ENCODE measurements at places on chromosomes 4 and X.

DNA sequence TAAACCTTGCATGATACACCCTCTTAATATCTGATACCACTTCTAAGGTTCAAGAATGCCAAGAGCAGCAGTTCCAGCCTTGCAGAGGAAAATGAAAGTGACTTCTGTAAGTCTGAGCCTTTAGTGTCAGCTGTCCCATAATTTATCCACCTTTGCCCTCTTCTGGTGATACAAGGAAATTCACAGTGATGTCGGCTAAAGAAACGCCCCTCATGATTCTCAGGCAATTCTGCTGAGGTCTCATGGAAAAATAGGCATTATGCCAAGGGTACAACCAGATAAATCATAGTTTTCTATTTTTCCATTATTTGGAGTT lies 172.2 kb upstream of the CXCL13 start:
- peak; percentile 11 for DNase-seq

DNA sequence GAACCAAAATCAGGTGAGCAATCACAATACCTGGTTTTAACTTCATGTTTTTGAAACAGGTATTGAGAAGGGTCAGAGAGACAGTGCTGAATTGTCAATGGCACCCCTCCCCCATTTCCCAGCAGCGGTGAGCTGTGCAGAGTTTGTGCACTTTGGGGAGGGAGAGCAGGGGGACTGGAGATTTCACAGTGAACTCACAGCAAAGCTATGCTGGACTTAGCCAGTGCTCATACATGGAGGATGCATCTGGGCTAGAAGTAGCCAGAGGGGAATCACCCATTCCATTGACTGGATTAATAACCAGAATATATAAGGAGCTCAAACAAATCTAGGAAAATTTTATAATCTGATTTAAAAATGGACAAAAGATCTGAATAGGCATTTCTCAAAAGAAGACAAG lies 612.6 kb downstream of the STPG2 start:
- DNase-seq: no peak

DNA sequence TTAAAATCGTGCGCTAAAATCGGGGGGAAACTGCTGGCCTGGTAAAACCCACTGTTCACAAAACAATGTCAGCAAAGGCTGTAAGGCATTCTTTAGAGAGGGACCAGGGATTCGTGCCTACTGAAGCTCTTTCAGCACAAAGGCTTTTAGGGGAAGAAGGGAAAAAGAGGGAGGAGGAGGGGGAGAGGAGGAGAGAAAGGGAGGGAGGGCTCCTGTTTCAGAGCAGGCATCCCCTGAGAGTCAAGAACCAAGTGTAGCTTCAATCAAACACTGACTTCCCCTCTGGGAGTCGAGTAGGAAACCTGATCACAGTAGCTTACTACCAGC lies 9.5 kb downstream of the BCOR start:
- no peak for DNase-seq

DNA sequence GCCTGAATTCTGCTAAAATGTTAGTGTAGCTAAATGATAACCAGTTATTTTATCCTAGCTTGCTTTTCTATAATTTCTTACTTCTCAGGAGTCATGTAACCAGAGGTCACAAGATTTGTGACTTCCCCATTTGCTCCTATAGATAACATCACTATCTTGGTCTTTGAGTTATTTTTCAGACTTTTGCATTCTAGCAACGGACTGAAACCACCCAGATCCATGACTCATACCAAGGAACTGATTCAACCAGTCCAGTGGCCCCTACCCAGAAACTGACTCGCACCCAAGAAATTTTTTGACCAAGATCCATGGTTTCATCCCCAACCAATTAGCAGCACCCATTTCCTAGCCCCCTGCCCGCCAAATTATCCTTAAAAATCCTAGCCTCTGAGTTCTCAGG lies 50.0 kb downstream of the IQCM start:
- DNase-seq: no peak

- DNase-seq: no peak
Observed at GRCh38 chrX:25125483-25125882, 109.7 kb upstream of the ARX start.

GRCh38 chrX:124925681-124926080 lies 394.0 kb upstream of the TEX13C start:
- no peak for DNase-seq

DNA sequence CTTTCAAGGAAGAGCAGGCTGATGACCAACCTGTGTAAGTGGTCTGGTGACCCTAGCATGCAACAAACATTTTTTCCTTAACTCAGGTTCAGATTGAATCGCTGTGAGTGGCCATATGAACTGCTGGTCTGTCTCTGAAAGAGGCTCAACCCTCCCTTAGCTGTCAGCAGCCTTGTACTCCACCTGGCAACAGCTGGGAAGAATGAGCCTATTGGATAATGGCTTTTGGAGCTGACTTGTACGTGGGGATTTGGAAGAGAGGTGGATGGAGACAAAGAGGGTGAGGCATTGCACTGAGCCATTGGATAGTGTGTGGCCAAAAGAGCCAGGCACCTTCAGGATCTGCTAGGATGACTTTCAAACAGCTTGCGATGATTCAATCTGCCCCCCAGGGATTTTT lies 35.7 kb upstream of the BMP15 start:
- DNase-seq: no peak

- DNase-seq: no peak
Observed at GRCh38 chr4:37421614-37422013, 177.1 kb downstream of the NWD2 start.

DNA sequence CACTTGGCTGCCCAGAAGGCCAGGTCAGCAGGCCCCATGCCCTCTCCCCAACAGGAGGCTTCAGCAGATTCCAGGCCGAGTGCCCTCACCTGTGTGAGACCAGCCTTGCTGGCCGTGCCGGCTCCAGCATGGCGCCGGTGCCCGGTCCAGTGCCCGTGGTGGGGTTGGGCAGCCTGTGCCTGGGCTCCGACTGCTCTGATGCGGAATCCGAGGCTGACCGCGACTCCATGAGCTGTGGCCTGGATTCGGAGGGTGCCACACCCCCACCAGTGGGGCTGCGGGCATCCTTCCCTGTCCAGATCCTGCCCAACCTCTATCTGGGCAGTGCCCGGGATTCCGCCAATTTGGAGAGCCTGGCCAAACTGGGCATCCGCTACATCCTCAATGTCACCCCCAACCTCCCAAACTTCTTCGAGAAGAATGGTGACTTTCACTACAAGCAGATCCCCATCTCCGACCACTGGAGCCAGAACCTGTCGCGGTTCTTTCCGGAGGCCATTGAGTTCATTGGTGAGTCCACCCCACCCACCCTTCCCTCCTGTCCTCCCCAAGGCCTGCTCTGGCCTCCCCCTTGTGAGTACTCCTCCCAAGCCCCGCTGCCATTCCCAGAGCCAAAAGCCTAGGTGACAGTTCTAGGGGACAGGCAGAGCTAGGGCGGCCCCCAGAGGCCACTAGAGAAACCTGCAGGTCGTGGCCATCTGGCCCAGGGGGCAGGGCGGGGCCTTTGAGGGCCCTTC lies 2.3 kb downstream of the DUSP9 start:
- DNase-seq: peak; percentile 30

DNA sequence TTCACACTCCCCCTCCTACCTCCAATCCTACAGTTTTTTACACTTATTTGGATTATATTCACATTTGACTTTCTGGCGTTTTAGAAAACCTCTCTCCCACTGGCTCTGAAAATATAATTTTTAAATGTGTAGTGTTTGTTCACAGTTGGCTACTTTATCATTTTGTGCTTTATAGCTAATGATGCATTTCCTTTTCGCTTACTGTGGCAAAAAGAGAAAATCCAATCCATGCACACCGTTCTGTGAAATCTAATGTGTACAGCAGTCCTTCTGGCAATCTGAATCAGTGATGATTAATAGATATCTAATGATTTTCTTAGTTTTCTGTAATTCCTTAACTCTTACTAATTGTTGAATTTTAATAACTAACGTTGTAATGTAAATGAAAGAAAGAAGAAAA lies 271.5 kb downstream of the ARAP2 start:
- no peak for DNase-seq

GRCh38 chr4:115424852-115425251 lies 311.4 kb upstream of the NDST4 start:
- no peak for DNase-seq

- DNase-seq: no peak
Observed at GRCh38 chr4:181204109-181204508, 1039.1 kb upstream of the TENM3 start.

DNA sequence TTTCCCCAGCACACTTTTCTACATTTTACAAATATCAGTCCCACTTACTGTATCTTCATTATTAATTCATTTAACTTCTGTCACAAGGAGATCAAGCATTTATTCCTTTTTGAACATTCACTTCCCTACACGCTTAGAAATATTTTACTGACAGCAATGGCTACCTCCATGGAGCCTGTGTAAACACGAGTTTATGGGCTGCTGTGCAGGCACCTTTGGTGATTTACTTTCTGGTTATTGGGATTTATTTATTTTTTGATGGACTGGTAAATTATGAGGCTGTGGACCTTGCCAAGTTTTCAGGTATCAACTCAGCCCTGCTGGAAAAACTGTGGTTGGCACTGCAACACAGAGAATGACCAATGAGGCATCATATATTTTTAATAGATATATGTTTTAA lies 45.4 kb upstream of the PAQR3 start:
- no peak for DNase-seq

GRCh38 chrX:133881007-133881406 lies 104.4 kb downstream of the GPC3 start:
- no peak for DNase-seq

DNA sequence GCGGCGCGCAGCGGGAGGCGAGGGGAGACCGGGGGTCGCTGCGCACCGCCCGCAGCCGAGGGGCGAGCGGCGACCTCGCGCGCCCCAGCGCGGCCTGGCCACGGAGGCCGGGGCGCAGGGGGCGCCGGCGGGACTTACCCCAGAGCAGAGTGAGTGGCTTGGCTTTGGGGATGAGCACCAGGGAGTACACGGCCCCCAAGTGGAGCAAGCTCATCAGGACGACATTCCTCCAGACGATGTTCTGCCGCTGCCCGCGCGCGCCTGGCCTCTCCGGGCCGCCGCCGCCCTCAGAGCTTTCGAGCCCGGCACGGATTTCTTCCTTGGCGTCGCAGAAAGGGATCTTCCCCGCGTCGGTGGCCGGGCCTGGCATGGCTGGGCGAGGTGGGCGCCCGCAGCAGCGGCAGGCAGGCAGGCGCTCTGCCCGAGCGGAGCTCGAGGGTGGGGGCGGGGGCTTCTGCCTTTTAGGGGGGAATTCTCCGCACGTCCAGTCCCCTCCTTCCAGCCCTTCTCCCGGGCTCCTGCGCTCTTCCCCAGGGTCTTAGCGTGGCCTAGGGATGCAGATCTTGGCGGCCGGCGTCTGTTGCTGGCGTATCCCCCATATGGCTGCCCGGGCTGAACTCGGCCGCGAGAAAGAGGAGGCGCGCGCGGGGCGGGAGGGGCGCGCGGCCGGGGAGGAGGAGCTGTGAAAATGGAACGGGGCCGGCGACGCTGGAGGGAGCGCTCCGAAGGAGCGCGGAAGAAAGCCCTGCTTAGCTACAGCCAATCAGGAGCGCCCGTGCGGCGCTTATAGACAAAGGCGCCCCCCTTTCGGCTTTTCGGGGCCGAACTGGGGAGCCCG lies at the start of gene SCD5:
Gene SCD5 (minus strand): TSS at position 629 of the 838 bp plus-strand sequence. CDS start 259 bp downstream, at position 370.
- DNase-seq: peak; percentile 21

- DNase-seq: no peak
Observed at GRCh38 chr4:182764137-182764536, 153.0 kb downstream of the DCTD start.

DNA sequence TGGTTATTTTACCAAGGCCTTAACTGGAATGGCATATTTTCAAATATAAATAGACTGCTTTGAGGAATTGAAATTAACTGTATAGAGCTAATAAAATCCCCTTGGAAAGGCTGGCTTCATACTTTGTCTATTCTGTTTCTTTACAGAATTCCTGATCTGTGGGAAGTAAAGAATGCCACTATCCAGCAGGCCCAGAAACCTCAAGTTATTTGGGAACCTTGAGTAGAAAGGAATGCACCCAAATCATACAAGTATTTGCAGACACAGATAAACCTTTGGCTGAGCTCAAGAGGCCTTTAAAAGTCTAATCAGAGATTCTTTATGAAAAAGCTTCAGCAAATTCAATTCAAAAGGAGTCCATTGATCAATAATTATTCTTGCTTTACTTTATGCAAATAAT lies 975.7 kb upstream of the PABPC4L start:
- no peak for DNase-seq
